Heart left ventricle (tissue), 16 donors: ENCODE measurements at places on chromosomes 6 and 20. TPM values are rescaled to one million over a fixed set of nuclear protein-coding genes. Genes with fewer than 3 reads are reported as not detected.

- H3K4me1 ChIP-seq: no peaks in the 10 kb centered on the region
- DNase-seq: peak; percentile 77
- peak within 1 kb of the TSS; percentile 80 for H3K4me3 ChIP-seq
- H3K36me3 ChIP-seq: no peaks in the 10 kb centered on the region
- H3K27ac ChIP-seq: no peak within 1 kb of the TSS
Observed at GRCh38 chr6:46170357-46171289, at the start of gene ENPP5. Gene ENPP5 (minus strand): TSS chr6:46170980. CDS start chr6:46168262, 2,718 bp downstream.

DNA sequence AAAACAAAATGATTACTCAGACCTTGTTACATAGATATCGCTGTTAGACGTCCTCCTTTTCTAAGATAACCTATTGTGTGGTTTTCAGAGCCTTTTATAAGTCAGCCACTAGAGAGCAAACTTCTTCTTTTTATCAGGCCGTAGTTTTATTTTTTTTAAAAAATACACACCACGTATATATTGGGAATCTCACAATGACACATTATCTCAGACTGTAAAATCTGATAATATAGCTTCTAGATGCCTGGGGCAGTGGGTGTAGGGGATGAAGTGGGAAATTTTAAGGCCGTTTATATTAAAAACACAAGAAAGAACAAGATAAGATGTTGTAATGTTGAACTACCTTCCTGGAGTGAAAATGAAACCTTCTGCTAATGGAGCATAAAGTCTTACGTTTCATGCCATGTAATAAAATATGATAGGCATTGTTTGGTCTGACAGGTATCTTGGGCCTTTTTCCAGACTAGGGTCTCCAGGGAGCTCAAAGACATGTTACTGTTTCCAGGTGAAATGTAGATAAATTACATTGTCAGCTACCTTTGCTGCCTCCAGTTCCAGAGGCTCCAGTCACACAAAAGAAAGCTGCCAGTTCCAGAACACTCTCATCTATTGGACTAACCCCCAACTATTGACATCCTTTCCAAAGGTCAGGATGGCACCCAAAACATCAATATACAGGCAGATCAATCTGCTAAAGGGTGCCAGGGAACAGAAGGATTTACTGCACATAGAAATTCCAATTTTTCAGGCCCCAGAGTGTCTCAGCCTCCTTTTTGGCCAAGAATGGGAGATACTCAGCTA, 130.2 kb upstream of the AKIRIN2 start:
- no peaks in the 10 kb centered on the region for H3K36me3 ChIP-seq
- peak overlapping the region; percentile 48 for H3K27ac ChIP-seq
- no peak for DNase-seq
- H3K4me3 ChIP-seq: peak overlapping the region; percentile 50
- no peaks in the 10 kb centered on the region for H3K4me1 ChIP-seq

The EPB41L1 gene
- 20.4 TPM for total RNA-seq

- H3K36me3 ChIP-seq: no peaks in the 10 kb centered on the region
- no peak overlapping the region for H3K27ac ChIP-seq
- H3K4me1 ChIP-seq: peaks cover 23% of the 10 kb centered on the region
- H3K4me3 ChIP-seq: no peak overlapping the region
- no peaks in the 10 kb centered on the region for H3K27me3 ChIP-seq
Observed at GRCh38 chr20:31833130-31833930, 12.1 kb downstream of the FOXS1 start.

The PPDPF gene
- 235 TPM for total RNA-seq

- no peak overlapping the region for H3K27ac ChIP-seq
- no peaks in the 10 kb centered on the region for H3K4me1 ChIP-seq
- no peaks in the 10 kb centered on the region for H3K27me3 ChIP-seq
Observed at GRCh38 chr6:2651961-2652360, 98.8 kb downstream of the MYLK4 start.

The ZBTB12 gene
- 1.9 TPM for total RNA-seq

The HDGFL1 gene
- total RNA-seq: not detected
